Left ventricle myocardium inferior (tissue), 1 donor: ENCODE measurements at places on chromosomes 7 and 10. TPM values are rescaled to one million over a fixed set of nuclear protein-coding genes. Genes with fewer than 3 reads are reported as not detected.

The FAM131B gene
- 0.47 TPM for total RNA-seq

The STAM gene
- 21.3 TPM for total RNA-seq

The HUS1 gene
- 26.4 TPM for total RNA-seq

DNA sequence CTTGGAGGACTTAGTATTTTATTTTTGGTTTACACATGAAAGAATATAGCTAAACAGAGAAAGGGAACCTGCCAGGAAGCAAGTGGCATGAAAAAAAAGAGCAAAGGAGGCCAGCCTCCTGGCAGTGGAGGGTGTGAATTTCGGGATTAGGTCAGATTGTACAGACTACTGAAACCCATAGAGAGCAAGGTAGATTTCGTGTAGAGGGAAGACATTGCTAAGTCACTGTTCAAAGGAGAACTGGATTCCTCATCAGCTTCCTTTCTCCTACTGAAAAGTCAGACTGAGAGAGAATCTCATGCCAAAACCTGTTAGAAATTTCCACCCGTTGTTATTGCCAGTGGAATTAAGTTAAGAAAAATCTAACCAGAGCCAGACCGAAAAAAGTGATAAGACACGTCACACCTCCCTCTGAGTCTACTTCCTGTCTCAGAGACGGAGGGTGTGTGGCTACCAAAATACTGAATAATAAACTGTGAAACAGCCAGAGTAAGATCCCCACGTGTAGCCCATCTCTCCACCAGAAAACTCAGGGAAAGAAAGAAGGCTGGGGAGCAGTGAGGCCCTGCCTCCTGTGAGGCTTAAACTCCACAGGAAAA lies 118.8 kb downstream of the SKIDA1 start:
- DNase-seq, result no peak
- H3K27me3 ChIP-seq, result no peaks in the 10 kb centered on the region
- no peaks in the 10 kb centered on the region for H3K36me3 ChIP-seq
- no peak overlapping the region for H3K4me3 ChIP-seq

- peaks cover 54% of the 10 kb centered on the region for H3K36me3 ChIP-seq
- no peak overlapping the region for H3K4me3 ChIP-seq
- no peaks in the 10 kb centered on the region for H3K27me3 ChIP-seq
- no peak for DNase-seq
- no peak overlapping the region for H3K27ac ChIP-seq
Measured at GRCh38 chr10:14843327-14843988, 5.4 kb downstream of the HSPA14 start.
